ENCODE measurements at places on chromosomes 12 and 14.
A peak's percentile ranks its signal among the peaks of the same experiment; 100 is the strongest.

DNA sequence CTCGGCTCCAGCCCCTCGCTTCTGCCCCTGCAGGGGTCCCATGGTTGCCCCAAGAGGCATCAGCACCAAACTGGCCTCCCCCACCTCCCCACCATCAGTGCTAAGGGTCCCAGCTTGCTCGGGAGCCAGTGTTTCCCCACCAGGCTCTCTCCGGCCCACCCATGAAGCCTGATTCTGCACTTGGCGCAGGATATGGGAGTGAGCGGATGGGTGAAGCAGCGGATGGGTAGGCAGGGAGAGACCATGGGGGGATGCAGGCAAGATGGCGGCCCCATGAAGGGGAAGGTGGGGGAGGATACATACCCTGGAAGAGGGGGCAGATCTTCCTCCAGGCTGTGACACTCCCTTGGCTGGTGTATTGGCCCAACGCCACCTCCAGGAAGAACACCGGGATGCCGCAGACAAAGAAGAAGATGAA, 9.7 kb downstream of the SLC6A12 start:
- DNase-seq, result no peak

- peak; percentile 58 for DNase-seq
These were observed 76.8 kb downstream of the HSD17B6 start for GRCh38 chr12:56839915-56840325.

GRCh38 chr14:95141684-95142083, 15.6 kb downstream of the DICER1 start:
- DNase-seq, result no peak

GRCh38 chr12:30962047-30962446, 35.5 kb downstream of the TSPAN11 start:
- no peak for DNase-seq

Measured in T1000 (cell line).